ENCODE measurements at places on chromosomes 4 and X.

DNA sequence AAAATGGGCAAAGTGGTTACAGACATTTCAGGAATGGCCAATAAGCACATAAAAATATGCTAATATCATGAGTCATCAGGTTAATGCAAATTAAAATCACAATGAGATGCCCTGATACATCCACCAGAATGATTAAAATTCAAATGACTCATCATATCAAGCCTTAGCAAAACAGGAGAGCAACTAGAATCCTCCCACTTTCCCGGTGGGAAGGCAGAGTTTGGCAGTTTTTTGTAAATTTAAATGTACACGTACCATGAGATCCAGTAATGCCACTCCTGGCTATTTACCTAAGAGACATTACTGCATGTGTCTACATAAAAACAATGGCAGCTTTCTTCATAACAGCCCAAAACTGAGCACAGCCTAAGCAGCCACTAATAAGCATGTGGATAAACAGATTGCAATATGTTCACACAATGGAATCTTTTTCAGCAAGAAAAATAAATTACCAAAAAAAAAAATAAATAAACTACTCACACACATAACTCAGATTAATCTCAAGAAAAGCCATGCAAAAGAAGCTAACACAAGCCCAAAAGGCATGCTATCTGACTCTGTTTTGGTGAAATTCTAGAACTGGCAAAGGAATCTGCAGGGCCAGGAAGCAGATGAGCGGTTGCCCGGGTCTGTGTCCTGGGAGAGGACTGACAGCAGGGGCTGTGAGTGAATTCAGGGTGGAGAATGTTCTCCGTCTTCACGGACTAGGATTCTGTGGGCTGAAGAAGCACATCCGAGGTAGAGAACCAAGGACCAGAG lies 48.8 kb downstream of the AFAP1 start:
- peak; percentile 66 for DNase-seq

GRCh38 chrX:1466971-1467561 lies 14.4 kb upstream of the ASMTL start:
- DNase-seq = no peak

- no peak for DNase-seq
Observed at GRCh38 chr4:155602351-155603140, 64.1 kb upstream of the GUCY1A1 start.

DNA sequence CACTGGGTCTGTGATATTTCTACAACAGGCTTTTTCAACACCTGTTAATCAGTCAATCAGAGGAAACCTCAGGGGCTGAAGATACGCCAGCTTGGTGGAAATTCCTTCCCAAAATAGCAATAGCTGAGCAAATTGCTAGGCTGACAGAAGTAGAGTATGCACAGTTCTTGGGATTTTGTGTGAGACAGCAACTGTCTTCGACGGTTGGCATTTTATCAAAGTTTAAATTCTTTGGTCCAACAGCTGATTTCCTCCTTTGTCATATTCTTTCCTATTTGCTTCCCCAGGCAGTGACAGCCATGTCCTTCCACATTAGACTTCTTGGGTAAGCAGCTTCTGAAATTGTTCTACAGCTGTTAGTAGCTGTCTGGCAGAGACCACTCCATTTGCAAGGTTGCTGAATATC lies 8.0 kb upstream of the PALLD start:
- no peak for DNase-seq

DNA sequence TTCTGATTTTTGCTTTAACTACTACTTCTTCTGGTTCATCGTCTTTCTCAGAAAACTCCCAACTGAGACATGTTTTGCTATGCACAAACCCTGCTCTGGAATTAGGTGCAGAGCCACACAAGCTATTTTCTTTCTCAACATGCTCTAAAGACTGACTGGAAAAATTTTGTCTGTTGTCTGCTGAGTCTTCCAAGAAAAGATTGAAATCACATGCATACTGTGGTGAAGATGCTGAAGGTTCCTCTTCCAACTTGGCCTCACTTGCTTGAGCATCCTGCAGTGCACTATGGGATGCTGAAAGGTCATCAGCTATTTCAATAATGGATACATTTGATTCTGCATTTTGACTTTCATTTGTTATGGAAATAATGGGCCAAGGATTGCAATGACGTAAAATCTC lies 24.1 kb downstream of the PIN4 start:
- no peak for DNase-seq

DNA sequence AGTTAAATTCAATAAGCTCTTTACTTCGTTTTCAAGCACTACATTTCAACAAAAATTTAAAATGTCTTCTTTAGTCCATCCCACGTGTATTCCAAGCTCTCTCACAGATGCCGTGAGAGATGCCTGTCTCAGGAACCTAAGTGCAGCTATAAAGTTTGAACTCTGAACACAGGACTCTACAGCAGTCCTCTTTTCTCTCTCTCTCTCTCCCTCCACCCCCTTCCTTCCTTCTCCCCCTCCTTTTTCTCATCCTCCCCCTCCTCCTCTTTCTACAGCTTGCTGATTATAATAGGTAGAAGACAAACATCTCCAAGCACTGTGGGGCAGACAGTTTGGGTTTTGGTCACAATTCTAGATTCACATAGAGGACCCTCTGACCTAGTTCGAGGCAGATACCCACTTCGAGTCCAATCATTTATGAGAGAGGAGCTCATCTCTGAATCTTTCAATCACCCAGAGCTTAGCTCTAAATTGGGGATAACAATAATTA lies 31.5 kb upstream of the DCLK2 start:
- no peak for DNase-seq

DNA sequence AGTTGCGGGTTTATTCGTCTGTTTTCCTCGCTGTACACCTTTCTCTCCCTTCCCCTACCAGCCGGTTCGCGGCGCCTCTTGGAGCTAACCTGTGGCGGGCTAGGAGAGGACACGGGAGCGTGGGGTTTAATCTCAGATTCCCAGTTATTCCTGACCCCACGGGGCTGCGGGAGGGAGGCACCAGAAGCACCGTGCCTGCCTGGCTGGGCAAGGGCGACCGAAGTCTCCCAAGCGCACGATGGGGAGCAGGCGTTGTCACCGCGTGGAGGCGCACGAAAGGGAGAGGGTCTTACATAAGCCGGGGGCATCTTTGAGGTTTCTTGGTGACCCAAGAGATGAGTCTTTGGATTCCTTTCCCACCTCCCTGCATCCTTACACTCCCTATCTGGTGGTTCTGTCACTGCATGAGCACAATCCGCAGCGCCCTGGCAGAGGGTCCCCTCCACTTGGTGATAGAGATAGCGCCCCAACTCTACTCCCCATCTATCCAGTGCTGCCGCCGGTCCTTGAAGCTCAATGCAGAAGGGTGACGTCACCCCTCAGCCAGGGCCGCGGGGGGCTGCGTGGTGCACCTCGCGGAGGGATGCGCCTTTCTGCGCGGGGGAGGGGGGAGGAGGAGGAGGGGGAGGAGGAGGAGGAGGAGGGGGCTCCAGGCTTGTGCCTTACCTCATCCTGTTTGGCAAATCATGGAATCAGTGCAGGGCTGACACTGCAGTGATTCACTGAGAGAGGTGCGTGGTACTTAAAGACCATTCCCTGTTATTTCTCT lies 793 bp downstream of the TSPAN7 start:
- DNase-seq = no peak

- no peak for DNase-seq
Observed at GRCh38 chrX:19156186-19156585, 33.9 kb upstream of the ADGRG2 start.

GRCh38 chr4:159002950-159003349 lies 99.9 kb upstream of the RAPGEF2 start:
- DNase-seq = no peak

DNA sequence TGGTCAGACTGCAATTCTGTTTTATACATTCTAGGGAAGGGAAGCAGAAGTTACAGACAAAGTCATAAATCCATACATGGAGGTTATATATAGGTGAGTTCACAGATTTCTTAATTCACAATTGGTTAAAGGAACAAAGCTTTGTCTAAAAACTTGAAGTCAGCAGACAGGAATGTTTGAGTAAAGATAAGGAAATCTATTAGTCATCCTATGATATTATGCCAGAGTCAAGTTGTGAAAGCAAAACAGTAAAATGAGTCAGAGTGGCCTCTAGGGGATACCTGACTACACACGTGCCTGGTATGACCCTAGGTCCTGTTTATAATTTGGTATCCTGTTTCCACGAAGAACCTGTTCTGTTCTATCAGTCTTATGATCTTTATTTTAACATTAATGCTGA lies 31.5 kb downstream of the ACTRT1 start:
- DNase-seq = no peak

DNA sequence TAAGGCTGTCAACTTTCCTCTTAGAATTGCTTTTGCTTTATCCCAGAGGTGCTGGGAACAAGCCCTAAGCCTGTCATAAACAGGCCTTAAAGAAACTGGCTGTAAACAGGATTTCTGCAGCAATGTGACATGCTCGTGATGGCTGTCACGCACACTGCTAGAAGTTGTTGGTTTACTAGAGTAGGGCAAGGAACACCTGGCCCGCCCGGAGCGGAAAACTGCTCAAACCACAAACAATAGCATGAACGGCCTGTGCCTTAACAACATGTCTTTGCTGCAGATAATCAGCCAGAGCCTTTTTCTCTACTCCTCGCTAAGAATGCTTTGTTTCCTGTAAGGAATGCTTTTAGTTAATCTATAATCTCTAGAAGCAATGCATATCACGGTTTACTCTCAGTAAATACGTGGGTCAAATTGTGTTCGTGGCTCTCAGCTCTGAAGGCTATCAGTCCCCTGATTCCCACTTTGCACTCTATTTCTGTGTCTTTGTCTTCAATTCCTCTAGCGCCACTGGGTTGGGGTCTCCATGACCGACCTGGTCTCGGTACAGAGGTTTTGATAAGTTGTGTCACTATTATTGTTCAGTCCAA lies 318.3 kb downstream of the GLUD2 start:
- no peak for DNase-seq

- DNase-seq = no peak
Observed at GRCh38 chr4:17103231-17103630, 204.8 kb upstream of the LDB2 start.

- DNase-seq = no peak
Observed at GRCh38 chrX:56744996-56745395, 16.0 kb downstream of the NBDY start.

- no peak for DNase-seq
Observed at GRCh38 chr4:114364857-114365256, 233.8 kb upstream of the UGT8 start.

- peak; percentile 2 for DNase-seq
Observed at GRCh38 chrX:30212172-30212571, 3.2 kb upstream of the MAGEB2 start.

DNA sequence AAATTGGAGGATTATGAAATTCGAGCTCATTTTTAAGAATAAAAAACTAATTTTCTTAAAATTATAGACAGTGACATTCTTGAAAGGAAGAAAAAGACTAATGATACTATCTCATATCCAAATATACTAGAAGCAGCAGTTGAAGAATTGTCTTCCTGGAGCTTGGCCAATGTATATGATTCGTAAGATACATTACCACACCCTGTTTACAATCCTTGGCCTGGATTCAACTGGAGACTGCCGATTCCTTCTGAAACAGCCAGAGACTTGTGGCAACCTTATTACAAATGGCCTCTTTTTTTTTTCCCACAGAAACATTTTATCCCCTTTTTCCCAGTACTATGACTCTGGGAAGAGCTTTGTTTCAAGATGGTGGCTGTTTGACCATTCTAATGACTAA lies 571.2 kb upstream of the FAT1 start:
- no peak for DNase-seq
